NCI-H82 (cell line): ENCODE measurements at places on chromosomes 5 and 9.

DNA sequence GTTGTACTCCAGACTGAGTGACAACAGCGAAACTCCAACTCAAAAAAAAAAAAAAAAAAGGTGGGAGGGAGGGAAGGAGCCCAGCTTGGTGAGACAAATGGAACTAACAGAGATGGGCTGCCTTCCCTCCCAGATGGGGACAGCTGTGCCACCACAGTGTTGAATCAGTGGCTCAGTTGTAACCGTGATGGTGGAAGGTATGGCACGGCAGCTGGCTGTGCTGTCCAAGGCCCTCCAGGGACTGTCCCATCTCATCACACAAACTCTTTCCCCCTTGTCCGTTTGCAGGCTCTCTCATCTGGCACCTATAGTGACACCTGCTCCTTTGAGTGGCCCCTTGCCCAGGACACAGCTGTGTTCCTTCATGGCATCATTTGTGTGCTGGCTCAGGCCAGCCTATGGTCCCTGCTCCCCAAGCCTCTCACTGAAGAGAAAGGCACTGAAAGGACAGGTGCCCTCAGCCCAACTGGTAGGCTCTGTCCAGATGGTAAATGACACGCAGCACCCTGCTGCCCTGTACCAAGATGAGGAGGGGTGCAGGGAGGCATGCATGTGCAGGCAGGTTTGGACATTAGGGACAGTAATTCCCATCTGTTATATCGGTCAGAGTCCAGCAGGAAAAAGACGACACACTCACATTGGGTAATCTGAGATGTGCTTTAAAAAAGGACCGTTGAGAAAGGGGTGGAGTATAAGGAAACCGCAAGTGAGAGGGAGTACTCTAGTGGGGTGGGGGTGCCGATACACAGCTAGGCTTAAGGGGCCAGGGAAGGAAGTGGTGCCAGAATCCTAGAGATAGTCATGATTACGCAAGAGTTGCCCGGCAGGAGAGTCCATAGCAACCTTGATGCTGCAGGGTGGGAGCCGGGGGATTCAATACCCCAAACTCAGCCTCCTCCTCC is 4.3 kb downstream of the SMIM33 start:
- DNase-seq: no peak

- no peak for DNase-seq
Measured at GRCh38 chr9:106728860-106729259, 134.1 kb upstream of the ZNF462 start.

DNA sequence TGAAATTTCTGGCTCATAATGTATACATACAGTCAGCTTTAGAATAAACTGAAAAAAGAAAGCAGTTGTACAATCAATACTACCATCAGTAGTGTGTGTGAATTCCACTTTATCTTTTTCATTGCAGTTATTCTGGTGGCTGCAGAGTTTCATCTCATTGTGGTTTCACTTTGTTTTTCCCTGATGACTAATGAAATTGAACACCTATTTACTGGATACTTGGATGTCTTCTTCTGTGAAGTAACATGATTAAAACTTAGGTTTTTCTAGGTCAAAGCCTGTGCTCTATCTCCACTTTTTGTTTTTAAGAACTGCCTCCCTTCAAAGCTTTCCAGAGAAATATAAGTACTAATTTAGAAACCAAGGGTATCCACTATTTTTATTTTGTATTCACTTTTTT is 174.3 kb downstream of the TRPM3 start:
- DNase-seq: no peak

- DNase-seq: peak; percentile 75
Measured at GRCh38 chr9:137438591-137439157, 2.5 kb downstream of the ENTPD8 start.

DNA sequence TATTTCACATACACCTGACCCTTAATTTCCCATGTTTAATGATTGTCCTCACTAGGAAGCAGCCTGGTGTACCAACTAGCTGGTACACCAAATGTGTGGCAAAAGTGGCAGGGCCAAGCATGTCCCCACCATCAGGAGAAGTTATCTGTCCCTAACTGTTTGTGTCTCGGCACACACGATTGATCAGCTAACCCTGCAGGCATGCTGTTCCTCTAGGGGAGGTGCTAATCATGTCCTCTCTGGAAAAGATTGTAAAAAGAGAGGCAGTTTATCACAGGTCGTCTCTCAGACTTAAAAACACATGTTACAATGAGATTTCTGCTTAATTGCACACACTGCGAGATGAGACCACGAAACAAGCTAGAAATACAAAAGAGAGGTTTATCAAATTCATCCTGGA is 342.7 kb downstream of the DIRAS2 start:
- DNase-seq: peak; percentile 73

DNA sequence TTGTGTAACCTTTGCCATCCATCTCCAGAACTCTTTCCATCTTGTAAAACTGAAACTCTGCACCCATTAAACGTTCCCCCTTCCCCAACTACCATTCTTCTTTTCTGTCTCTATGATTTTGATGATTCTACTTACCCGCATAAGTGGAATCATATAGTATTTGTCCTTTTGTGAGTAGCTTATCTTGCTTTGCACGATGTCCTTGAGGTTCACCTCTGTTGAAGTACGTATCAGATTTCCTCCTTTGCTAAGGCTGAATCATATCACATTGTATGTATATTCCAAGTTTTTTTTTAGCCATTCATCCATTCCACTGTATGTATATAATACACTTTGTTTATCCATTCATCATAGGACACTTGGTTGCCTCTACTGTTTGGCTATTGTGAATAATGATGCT is 2.9 kb upstream of the RNF130 start:
- DNase-seq: no peak

DNA sequence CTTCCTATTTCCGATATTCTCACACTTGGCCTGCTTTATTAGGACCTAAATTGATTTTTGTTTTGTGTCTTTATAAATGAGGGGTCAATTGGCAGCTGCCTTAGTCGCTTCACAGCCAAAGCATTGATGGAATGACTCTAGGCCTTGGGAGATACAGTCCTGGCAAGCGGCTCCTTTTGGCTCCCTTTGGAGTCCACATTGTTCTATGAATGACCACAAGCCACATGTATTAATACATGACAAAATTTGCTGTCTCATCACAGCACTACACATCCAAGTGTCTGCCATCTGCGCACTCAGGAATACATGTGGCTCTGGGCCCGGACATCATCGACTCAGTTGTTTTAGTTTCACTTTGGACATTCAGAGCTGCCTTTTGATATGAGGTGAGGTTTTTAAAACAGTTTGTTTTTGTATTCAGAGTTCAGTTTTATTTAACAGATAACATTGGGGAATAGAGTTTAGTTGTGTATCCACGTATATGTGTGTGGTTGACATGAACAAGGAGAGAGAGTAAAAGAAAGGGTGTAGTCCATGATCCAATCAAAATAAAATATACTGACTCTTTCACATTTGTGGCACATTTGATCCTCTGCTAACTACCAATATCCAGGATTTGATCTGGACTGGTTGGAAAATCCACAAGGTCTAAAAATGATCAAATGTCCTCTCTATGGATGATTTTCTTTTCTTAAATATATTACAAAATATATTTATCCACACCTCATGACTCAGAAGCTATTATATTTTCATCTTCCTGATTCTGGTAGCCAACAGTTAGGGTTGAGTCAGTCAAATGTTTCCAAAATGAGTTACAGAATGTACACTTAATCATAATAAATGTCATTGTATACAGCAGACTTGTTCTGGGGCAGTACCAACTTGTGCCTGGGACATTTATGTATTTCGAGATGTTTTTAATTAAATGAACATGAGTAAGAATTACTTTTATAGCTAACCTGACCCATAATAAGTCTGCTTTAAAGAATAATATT is 114.0 kb upstream of the MTAP start:
- no peak for DNase-seq

DNA sequence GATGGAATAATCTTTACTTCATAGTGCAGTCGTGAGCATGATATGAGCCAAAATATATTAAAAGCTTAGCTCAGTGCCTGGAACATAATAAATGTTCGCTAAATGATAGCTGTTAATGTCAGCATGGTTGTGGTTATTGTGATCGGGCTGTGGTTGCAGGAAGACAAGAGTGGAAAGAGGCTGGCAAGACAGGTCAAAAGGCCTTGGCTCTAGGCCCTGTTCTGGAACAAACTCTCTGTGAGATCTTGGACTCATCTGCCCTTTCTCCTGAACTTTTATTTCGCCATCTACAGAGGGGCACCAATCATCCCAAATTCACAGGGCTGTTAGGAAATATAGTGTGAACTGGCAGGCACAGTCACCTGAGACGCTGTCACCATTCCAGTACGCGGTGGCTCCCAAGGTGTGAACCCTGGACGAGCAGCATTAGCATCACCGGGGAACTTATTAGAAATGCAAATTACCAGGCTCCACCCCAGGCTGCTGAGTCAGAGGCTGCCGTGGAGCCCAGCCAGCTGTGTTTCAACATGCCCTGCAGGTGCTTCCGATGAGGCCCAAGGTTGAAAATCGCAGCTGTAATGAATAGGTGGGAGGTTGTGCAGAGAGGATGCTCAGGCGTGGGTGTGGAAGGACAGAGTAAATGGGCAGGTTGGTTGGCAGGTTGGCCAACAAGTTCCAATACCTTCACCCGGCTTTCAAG is 50.2 kb upstream of the SAP30L start:
- no peak for DNase-seq

- DNase-seq: no peak
Measured at GRCh38 chr5:675871-676698, 17.1 kb downstream of the TPPP start.

DNA sequence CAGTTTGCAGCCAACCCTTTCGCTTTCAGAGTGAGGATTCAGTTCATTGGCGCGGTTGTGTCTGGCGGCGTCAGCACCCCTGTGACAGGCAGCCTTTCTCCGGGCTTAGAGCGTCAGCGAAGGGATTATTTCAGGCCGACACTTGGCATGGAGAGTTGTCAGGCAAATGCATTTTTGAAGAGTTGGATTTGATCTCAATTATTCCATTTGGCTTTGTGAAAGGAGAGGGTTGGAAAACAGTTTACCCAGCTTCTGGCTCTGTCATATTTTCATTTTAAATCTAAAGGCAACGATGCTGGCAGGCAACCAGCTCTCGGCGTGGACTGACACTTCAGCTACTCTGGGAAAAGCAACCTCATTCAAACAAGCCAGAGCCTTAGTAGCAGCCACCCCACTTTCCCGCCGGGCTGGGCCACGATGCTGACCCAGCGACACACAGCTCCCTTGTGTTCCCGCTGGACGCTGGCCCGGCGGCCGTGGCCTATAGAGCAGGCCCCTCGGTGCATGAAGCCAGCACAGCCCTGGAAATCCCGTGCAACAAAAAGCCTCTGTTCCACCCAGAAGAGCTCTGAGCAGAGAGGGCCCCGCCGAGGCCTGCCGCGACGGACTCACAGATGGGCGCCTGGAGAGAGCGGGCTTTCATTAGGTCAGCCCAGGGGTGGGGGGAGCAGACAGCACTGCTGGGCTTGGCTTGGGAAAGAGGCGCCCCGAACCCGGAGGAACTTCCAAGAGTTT is 28.9 kb upstream of the LPCAT1 start:
- DNase-seq: peak; percentile 49

DNA sequence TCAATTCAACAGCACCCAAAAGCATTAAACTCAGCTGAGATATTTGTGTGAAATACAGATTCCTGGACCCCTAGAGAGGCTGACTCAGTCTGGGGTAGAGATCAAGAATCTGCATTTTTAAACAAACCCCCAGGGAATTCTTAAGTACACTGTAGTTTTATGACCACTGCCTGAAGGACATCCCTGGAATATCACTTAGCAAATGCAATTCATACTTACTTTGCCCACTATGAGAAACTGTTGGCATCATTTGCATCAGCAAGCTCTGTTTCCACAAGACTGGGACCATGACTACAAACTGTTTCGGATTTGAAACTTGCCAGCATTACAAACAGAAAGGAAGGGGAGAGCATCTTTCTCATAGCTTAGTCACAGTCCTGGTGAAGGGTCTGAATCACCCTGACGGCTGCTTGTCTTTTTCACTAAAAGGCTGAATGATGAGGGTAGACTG is 63.7 kb downstream of the MLLT3 start:
- DNase-seq: no peak

DNA sequence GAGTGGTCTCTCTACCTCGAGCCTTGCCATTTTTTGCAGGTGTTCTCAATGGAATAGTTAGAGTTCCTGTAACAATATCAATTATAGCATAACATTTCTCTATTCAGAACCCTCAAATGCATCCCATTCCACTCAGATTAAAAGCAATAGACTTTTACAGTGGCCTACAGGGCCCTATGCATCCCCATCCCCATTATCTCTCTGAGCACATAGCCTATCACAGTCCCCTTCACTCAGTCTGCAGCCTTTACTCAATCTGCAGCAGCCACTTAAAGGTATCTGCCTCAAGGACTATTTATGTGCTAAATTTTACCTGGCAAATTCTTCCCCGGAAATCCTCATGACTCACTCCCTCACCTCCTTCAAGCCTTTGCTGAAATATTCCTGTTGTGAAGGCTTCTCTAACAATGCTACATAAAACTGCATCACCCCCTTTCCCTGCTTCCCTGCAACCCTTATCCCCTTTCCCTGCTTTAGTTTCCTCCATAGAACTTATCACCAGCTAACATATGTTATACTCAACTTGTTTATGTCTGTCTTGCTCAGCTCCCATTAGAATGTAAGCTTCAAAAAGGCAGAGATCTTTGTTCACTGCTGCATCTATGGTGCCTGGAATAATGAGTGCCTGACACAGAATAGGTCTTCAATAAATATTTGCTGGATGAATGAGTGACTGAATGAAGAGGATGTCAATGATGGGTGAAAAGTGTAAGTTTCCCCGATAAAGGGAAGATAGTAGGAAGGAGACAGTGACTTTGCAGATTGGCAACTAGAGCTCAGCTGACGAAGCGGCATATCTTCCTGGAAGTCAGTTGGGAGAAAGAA is 54.1 kb upstream of the ZNF366 start:
- DNase-seq: no peak

DNA sequence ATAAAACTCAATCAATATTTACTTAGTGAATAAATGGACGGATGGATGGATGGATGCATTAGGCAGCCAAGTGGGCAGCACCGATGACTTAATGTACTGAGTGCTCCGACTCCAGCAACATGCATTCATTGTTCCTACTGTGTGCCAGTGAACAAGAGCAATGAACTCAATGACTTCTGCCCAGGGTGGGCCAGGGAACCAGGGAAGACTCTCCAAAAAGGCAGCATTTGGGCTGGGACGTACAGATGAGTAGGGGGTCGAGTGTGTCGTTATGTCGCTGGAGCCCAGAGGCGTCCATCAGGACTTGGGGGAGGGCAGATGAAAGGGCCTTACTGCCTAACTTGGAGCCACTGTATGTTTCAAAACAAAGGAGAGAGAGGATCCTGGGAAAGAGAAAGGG is 126.4 kb downstream of the KCNIP1 start:
- no peak for DNase-seq
